Stimulated activated CD8-positive, alpha-beta memory T cell treated with anti-CD3 and anti-CD28 coated beads, Interleukin-15, amount 100 ng/mL, for 4 hours (primary cell): ENCODE measurements at places on chromosomes 13 and 19.

DNA sequence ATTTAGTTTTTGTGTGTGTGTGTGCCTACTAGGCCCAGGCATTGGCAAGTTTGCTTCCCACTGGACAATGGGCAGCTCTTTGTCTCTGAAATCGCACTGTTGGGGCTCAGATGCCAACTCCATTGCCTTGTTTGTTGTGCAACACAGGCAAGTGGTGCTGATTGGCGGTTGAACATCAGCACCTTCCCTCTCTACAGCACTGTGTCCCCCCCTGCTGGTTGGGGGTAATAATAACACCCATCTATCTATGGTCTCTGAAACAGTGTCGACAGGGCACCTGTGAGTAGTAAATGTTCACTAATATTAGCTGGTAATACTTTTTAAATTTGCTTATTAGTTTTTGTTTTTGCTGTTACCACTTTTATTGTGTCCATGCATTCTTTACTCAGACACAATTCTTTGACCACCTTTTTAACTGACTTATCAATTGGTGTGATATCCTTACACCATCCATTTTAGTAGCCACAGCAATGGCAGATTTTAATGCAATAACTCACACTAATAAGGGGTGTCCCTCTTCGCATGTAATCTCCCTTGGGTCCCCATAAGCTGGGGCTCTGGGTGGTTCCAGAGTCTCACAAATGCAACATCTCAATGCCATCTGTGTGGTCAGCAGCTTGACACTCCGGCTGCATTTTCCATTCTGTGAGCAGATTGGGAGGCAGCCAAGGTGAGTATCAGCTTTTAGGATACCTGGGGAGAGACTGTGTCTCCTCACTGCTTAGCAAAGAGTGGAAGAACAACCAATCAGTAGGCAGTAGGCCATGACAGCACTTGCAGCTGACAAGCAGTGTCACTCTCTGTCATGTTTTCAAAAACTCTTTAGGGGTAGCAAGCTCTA is 47.7 kb upstream of the UQCRFS1 start:
- no peak for DNase-seq

- DNase-seq = no peak
These were observed 375.4 kb upstream of the SLITRK6 start for GRCh38 chr13:86174622-86175021.

DNA sequence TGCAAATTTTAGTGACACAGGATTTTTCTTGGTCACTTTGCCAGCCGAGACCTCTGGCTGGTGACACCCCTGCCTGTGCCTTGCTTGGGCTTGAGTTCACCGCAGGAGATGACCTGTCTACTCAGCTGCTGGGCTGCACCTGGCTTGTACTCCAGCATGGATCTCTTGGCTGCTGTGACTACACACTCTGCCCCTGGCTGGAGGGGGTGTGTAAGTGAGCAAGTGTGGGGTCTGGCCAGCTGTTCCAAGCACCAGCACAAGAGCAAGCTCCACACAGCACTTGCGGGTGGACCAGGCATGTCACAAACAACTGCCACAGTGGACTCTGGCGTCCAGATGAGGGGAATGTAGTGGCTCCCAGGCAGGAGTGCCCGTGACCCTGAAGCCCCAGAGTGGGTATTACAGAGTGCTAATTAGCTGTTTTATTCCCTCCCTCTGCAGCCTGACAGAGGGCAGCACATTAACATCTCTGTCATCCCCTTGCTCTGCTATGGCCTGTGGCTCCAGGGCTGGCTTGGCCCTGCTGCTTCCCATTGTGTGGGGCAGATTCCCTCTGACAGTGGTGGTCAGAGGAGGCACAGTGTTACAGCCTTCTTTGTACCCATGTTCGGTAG is 1387.2 kb downstream of the OLFM4 start:
- DNase-seq = no peak

GRCh38 chr13:110220471-110220870 is 86.5 kb downstream of the COL4A1 start:
- DNase-seq = no peak

DNA sequence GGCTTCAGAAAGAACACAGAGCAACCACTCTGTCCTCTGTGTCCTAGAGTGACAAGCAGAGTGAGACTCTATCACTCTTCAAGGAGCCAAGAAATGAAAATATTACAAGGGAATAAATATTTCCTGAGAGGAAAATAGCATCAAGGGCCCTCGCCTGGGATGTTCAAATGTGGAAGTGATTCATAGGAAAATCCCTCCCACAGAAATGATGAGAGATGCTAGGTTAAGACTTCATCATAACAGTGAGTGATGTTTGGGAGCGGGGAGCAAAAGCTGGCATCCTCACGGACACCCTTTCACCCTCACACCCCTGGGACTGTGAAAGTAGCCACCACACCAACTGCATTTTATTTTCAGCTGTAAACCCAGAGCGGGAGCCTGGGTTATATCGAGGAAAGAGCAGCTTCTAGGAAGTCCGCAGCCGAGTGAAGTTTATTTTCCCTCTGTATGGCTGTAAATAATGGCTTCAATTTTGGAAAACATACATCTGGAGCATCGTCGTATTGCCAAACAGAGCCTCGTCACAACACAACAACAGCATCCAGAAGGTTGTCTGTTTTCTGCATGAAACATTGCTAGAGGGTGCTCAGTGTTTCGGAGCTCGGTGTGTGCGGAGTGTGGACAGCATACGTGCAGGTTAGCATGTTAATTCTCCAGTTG is 54.8 kb downstream of the DLEU7 start:
- no peak for DNase-seq

DNA sequence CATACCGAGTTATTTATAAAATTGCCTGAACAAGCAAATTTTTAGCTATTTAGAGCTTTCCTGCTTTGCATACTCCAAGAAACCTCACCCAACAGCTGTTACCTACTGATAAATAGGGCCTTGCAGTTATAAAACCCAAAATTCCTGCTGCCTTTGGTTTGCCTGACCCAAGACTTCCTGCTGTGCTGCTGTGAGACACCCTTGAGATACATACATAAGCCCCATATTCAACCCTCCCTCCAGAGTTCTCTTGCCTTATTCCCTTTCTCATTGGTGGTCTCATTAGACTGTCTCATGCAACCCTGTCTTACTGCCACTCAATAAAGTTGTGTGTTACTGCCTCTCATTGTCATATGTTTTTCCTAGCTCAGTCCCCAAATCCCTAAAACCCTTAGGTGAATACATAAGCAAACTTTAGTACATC is 677.6 kb downstream of the UQCRFS1 start:
- DNase-seq = no peak

DNA sequence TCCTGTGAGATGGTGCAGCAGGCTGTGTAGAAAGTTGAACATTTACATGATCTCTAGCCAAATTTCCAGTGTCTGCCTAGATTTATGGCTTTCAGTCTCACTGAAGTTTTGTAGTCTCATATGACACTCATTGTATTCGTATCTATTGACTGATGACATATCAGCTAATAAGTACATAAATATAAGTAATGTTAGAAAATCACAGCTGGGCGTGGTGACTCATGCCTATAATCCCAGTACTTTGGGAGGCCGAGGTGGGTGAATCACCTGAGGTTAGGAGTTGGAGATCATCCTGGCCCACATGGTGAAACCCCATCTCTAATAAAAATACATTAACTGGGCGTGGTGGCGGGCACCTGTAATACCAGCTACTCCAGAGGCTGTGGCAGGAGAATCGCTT is 54.7 kb upstream of the HTR2A start:
- no peak for DNase-seq

DNA sequence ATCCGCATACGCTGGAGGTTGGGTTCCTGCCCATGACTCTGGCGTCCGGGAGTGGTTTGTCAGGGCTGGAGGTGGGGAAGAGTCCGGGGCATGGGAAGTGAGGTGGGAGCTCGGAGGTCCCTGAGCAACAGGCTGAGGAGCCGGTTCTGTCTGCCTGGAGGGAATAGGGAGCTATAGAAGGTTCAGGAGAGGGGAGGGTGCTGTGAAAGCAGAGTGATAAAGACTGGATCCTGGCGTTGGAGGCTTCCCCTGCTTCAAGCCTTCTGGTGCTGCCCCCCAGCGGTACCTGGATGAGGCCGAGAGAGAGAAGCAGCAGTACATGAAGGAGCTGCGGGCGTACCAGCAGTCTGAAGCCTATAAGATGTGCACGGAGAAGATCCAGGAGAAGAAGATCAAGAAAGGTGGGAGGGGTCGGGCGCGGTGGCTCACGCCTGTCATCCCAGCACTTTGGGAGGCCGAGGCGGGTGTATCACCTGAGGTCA is 2.6 kb downstream of the HMG20B start:
- no peak for DNase-seq

DNA sequence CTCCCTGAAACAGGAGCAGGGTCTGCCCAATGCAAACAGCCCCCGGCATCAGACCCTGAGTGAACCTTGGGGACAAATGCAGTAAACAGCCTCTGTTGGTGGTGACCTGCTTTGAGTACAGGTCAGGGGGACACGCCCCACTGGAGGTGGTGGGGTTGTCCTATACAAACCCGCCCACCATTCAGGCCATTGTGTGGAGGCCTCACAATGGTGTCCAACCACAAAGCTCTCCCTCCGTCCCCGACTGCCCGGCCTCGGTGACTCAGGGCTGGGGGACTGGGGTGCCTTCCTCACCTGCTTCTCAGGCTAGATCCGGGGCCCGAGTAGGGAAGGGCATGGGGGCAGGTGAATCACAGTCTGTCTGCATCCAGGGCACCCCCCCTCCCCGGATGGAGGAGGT is 1.5 kb downstream of the MUC16 start:
- DNase-seq = no peak

- no peak for DNase-seq
These were observed 757 bp downstream of the FBN3 start for GRCh38 chr19:8148410-8149260.

DNA sequence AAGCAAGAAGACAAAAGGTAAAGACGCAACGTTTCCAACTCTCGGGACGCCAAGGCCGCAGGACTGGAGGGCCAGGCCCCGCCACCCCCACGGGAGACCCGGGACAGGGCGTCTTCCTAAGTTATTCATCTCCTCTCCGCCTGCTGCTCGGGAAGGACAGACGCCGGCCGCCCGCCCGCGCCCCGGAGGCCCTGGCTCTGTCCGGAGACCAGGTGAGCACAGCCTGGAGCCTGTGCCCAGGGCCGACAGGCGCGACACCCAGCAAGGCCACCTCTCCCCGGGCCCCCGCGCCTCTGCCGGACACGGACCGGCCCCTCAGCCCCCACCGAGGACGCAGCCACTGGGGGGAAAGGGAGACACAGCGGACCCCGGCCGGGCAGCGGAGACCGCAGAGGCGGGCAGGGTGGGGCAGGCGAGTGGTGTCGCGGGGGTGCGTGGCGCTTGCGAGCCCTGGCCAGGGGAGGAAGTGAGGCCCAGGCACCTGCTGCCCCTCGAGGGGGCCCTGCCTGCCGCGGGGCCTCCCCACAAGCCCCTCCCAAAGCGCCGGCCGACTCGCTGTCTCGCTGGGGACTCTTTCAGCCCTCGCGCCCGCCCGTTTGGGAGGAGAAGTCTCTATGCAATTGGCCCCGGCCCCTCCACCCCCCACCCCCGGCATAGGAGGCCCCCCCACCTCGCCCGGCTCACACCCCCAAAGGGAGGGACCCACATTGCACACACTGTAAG is 17.2 kb downstream of the SMIM24 start:
- DNase-seq = no peak

GRCh38 chr19:43799502-43800142 is 2.6 kb downstream of the LYPD5 start:
- DNase-seq = no peak

GRCh38 chr13:67229481-67230403 is at the start of gene PCDH9:
TSS of gene PCDH9 (minus strand) at chr13:67230336. CDS start at chr13:67228440, 1,896 bp downstream.
- DNase-seq = no peak

GRCh38 chr13:20461860-20462532 is 63.7 kb downstream of the CRYL1 start:
- no peak for DNase-seq

DNA sequence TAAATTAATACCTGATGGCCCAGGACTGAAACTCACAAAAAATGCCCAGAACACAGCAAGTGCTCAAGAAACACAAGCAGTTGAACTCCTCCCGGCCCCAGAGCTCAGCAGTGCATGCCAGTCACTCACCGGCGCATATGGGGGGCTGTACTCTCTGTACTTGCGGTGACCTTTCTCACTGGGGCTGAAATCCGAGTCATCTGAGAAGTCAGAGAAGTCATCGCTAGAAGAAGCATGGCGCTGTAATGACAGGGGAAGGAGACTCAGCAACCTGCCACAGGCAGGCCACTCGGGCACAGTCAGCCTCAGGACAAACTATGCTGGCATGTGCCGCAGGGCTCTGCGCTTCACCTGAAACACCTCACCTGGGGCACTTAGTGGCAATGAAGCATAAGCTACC is 19.7 kb downstream of the ZC3H4 start:
- no peak for DNase-seq

GRCh38 chr19:43380008-43380407 is 26.5 kb downstream of the CD177 start:
- no peak for DNase-seq

- no peak for DNase-seq
These were observed 633 bp downstream of the SHISA7 start for GRCh38 chr19:55442372-55442961.

- DNase-seq = no peak
These were observed 933 bp downstream of the TFPT start for GRCh38 chr19:54114340-54115108.

GRCh38 chr19:21571316-21571715 is 65.9 kb downstream of the ZNF429 start:
- DNase-seq = no peak

DNA sequence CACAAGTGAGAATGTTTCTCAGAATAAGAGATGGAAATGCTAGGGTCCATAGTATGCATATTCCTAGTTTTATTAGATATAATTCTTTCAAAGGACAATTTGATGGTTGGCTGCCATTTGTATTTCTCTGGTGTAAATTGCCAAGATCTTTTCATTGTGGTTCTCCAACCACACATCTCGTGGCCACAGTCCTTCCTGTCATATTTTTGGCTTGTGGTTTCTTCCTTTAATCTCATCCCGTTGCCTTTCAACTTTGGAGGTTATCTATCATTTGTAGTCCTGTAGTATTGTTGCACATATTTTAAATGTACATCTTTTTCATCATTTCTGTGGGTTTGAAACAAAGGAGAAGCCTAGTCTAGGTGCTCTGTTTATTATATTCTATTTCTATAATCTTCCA is 61.2 kb downstream of the WASF3 start:
- no peak for DNase-seq

DNA sequence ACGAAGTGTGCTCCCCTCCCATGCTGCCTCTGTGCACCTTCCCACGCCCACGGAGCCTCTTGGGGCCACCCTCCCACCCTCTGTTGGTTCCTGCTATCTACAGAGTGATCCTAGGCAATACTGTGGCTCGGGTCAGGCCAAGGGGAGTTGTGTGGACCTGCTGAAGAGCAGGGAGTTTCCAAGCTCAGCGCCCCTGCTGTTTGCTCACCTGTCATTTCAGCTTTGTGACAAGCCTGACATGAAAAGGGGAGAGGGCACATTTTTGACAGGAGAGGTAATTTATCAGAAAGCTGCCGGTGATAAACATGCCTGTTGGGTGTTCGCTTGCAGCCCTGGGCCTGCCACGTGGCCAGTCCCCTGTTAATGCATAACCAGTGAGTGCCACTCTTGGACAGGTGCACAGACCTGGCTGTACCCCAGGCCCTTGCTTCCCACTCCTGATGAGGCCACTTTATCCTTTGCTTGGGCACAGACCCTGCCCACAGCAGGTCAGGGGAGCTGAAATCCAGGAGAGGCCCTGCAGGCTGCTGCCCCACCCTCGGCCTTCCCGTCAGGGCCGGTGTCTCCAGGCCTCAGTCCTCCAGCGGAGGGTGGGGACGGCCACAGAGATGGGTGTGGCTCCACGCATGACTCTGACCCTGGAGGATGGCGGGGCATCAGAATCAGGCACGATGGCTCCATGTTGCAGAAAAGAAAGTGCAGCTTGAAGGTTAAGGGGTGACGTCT is 201.5 kb upstream of the GPR12 start:
- DNase-seq = no peak

- no peak for DNase-seq
These were observed 18.5 kb upstream of the LPAR6 start for GRCh38 chr13:48431431-48431830.
